HCT116 (cell line): ENCODE measurements at places on chromosomes 7 and 10. TPM values are rescaled to one million over a fixed set of nuclear protein-coding genes. Genes with fewer than 3 reads are reported as not detected.

Gene LRIT1
- total RNA-seq = not detected

Gene TBC1D12
- 7.1 TPM for total RNA-seq

Gene PNLIPRP1
- total RNA-seq = 1.6 TPM

Gene PPP1R17
- total RNA-seq = not detected

Gene CTAGE8
- 6.1 TPM for total RNA-seq

Gene PLXNA4
- total RNA-seq = not detected

GRCh38 chr7:109844362-109844761 is 1246.6 kb upstream of the LRRN3 start:
- peak; percentile 35 for DNase-seq

GRCh38 chr7:157896774-157897555 is 560.2 kb downstream of the DNAJB6 start:
- DNase-seq = no peak

DNA sequence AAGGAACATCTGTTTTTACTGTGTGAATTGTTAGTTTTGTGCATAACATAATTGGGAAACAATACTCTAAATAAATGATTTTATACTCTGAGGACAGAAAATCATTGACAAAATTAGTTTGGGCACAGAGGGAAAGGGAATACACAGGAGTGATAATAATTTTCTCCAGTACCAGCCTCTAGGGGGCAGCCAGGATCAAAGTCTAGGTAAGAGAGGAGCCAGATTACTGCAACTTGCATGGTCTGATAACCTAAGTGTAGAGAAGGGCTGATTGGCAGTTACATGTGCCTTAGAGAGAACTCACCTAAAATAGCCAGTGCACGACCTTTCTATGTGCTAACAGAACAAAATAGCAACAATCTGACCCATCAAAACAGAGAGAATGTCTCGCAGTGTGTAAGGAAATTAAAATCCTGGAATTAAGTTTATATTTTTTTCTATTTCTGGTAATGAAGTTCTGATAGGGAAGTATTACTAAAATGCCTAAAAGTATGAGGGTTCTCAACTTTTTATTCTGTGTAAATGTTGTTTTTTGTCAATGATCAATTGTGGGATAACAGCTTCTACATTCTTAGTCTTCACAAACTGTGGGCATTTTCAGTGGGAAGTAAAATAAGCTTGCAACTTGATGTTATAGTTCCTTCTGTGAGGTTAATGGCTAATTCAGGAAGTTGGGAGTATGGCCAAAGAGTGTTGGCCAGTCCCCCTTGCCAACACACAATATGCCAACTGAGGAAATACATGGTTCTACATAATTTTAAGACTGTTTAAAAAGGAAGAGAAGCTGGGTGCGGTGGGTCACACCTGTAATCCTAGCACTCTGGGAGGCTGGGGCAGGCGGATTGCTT is 66.4 kb downstream of the EXOC6 start:
- peak; percentile 51 for DNase-seq

DNA sequence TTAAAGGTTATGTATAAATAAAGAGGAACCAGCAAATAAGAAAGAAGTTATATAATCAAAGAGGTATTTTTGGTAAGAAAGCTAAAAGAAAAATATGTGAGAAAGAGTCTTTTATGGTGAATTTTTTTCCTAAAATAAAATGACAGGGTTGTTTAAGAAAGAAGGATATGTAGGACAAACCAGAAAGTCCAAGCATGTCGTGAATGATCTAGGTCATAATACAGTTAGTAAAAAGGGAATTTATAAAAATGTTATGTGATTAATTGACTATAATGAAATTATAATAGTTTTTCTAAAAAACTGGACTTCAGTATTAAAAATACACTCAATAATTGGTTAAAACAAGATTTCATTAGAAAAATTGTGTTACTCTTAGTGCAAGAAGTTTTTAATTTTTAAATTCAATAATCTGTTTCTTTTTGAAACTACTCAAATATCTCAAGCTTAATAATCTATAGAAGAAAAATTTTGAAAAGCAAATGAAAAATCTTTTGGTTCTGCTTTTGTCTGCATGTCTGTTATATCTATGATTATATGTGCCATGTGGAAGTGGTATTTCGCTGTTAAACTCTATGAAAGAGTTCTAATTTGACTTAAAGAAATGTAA is 23.3 kb downstream of the AVL9 start:
- DNase-seq = peak; percentile 74

- DNase-seq = no peak
Measured at GRCh38 chr10:99731306-99732032, 458 bp downstream of the COX15 start.

GRCh38 chr7:40239755-40240303 is 105.0 kb downstream of the SUGCT start:
- DNase-seq = no peak

DNA sequence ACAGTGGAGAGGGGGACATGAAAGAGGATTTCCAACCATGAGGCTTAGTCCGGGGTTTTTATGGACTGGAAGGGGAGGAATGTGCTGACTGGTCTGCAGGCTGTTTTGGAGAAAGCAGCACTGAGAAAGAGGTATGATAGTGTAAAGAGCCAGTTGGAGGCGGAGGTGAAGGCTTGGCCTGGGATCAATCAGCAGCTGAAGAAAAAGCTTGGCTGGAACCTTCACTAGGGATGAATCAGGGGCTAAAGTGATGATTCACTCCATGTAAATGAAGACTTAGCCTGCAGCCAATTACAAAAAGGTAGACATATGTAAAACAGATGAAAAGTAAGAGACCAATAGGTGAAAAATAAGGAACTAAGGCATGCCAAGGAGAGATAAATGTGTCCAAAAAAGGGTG is 1382.6 kb downstream of the GATA3 start:
- DNase-seq = no peak

DNA sequence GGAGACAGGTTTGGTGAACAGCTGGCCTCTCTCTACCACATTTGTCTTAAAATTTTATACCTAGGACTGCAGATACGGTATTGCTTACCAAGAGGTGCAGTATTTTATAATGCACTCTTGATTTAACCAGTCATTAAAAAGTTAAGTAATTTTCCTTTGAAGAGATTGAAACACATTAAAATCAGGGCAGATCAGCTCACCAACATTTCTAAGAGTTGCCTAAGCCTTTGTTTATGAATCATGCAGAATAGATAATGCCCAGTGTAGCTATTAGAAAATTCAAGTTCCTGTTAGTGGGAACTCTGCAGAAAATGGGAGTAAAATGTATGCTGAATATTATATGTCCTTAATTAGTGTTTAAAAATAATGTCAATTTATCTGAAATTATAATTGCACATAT is 140.2 kb upstream of the PRPS1L1 start:
- DNase-seq = no peak

DNA sequence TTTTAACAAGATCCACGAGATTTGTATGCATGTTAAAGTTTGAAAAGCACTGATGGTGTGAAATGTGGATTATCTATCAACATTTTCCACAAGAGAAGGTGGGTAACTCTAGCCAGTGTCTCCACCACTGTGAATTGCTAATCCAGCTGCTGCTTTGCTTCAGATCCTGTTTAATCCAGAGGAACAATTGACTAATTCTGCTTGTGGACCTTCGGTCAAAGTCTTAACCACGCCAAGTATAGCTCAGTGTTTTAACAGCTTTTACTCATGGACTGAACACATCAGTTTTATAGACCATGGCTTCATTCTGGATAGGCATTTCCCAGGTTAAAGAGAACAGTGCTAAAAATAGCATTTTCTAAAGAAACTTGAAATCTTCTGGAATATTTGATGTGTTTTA is 23.5 kb downstream of the ADK start:
- no peak for DNase-seq

- DNase-seq = no peak
Measured at GRCh38 chr7:155705623-155706360, 61.3 kb downstream of the RBM33 start.

DNA sequence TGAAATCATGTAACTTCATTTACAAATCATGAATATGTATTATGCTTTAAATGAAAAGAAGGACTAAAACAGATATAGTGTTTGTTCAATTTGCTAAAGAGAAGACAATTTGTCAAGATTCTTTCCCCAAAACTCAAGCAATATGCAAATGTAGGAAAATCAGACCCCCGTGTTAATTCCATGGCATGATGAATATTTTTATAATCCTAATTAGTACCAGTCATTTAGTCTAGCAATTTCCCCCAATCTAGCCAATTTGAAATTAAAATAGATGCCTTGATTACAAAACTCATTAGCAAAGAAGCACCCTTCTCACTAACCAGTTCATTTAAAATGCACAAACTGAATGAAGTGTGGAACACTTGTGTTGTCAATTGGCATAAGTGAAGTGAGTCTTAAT is 347.6 kb downstream of the SORCS3 start:
- no peak for DNase-seq

DNA sequence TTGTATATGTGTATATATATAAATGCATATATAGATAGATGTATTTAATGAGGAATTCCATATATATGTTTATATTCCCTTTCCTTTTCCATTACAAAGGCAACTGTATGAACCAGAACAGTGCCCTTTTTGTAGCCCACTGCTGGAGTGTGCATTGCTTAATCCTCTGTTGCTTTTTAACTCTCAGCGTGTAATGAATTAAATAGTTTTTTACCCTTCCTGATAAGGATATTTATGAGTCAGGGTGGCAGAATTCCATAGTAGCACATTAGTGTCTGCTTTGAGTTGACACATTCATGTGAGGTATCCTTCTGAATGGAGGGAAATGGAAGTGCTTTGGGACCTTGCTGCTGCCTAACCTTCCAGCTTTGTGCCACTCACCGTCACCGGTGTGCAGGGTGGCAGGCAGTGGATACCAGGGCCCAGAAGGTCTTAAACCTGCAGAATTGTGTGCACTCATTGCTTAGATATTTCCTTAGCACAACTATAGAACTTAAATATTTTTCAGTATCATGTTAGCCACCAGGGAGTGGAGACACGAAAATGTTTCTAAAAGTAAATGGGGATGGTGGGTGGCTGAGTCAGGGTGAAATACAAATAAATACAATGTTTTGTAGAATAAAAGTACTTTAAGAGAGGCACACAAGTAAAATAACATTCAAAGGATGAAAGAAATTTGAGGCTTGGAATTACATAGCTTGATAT is 117.9 kb downstream of the SND1 start:
- no peak for DNase-seq

DNA sequence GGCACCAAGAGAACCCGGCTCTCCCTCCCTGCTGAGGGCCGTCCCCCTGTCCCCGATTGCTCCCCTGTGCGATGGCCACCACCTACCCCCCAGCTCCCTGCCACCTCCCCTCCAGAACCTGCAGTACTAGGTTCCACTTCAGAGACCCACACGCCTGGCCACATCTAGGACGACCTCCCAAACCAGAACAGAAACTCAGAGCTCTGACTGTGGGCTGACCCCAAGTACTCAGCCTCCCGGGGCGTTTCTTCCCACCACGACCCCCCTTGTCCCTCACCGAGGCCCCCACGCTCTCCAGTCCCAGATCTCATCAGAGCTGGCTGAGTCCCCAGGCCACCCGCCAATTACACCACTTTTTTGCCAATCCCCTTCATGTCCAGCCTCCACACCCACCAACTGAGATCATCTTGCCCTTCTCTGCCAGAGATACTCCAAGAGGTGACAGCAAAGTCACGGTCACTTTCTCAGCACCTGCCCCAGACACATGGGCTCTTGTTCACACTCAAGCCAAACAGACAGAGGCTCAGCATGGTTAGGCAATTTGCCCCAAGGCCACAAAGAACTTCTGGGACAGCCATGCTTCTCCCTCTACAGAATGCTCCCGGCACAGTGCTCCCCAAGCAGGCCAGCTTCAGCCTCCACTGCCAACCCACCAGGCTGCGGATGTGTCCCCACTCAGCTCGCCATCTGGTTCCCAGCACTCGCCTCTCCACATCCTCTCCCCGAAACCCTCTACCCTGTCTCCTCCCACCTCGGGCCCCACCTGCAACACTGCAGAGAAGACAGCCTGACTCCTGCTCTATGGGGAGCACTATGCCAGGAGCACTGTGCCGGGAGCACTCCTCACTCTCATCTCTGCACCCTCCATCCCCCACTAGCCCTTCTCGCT is 4.7 kb downstream of the TMEM120A start:
- no peak for DNase-seq

DNA sequence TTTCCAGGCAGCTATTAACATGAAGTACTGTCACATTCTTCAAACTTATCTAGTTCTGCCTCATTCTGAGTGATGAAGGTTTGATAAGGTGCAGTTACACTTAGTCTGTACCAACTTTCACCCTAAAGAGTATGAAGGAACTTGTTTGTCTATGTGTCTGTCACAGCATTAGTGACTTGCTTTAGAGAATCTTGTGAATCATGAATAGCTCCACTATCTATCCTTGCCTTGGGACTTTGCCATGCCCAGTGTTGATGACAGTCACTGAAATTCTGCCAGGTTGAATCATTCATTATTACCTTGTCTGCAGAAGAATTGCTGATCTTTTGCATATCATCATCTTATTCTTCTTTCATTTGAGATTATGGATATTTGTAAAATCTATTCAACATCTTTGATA is 50.9 kb upstream of the A1CF start:
- DNase-seq = no peak
